ENCODE measurements at places on chromosomes 13 and 19.

- no peak for DNase-seq
These were observed 29.4 kb upstream of the PTPRS start for GRCh38 chr19:5369962-5370367.

DNA sequence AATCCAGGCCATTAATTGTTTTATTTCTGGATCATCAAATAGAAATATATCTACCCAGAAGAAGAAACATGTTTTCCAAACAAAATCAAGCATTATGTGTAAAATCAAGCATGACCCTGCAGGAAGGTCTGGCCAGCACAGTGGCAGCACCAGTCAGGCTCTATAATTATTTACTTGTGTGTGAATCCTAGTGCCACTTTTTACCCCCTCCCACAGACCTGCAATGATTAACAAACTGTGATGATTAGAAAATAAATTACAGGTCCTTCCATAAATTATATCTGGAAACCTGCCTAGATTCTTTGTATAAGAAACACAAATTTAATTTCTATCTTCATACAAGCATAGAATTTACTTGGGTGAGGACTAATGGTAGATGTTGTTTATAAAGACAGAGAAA is 186.1 kb downstream of the GPC6 start:
- DNase-seq: no peak

DNA sequence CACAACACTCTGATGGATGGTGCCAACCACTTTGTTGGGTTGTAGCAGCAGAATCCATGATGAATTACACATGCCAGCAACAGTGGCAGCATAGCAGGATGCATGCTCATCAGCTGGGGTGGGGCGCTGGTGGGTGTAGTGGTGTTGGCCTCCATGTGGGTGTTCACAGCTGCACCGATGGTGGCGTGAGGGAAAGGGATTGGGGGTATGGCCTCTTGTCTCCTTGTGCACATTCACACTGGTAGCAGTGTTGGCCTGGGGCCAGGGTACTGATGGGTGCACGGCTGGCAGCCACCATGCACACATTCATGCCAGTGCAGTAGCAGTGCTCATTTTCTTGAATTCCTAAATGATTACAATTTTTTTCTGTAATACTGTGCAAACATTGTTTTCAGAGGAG is 2748.8 kb upstream of the PCDH20 start:
- DNase-seq: no peak

DNA sequence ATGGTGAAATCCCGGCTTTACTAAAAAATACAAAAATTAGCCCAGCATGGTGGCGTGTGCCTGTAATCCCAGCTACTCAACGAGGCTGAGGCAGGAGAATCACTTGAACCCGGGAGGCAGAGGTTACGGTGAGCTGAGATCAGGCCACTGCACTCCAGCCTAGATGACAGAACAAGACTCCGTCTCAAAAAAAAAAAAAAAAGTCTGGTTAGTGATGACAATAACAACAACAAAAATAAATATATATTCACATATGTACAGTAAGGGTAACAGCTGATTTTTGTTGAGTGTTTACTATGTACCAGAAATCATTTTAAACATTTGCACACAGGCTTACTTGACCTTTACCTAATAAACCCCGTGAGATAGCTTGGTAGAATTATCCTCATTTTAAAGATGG is 23.0 kb downstream of the RRAS start:
- DNase-seq: no peak

DNA sequence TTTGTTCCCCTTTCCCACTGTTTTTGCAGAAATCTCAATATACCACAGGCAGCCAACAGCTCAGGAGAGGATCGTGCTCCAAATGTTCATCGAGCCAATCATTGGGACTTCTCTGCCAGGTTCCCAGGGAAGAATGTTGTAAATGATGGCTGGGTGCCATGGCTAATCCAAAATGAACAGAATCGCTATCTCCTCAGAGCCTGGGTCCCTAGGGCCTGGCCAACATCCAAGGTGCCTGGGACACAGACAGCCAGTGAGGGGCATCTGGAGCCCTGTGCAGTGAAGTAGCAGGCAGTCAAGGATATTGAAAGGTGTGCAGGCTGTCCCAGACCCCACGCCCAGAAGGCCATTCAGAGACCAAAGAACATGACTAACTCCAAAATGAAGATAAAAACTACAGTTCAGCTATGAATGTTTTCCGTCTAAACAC is 37.8 kb downstream of the BRD4 start:
- no peak for DNase-seq

DNA sequence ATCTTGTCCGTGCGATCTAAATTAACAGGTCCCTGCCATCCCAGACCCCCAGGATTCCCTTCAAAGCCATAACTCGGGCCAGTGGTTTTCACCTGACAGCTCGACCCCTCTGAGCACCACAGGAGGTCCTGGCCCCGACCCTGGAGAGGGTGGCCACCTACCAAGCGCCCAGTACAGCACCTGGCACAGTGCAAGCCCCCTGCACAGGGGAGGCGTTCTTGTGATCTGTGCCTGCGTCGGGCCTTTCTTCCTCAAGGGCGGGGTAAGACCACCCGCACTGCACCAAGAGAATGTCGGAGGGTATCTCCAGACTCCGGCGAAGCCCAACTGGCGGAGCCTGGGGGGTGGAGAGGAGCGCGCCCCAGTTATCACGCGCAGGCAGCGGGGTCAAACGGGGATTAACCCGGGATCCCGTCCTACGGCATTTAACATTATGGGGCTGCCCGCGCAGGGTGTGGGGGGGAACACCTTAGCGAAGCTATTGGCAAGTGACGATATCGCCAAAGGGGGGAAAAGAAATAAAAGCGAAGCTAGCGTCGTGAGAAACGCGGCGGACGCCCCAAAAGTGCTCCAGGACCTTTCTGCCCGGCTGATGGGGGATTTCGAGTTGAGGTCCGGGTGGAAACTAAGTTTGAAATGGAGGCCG is 1.3 kb upstream of the HNRNPL start:
- no peak for DNase-seq

DNA sequence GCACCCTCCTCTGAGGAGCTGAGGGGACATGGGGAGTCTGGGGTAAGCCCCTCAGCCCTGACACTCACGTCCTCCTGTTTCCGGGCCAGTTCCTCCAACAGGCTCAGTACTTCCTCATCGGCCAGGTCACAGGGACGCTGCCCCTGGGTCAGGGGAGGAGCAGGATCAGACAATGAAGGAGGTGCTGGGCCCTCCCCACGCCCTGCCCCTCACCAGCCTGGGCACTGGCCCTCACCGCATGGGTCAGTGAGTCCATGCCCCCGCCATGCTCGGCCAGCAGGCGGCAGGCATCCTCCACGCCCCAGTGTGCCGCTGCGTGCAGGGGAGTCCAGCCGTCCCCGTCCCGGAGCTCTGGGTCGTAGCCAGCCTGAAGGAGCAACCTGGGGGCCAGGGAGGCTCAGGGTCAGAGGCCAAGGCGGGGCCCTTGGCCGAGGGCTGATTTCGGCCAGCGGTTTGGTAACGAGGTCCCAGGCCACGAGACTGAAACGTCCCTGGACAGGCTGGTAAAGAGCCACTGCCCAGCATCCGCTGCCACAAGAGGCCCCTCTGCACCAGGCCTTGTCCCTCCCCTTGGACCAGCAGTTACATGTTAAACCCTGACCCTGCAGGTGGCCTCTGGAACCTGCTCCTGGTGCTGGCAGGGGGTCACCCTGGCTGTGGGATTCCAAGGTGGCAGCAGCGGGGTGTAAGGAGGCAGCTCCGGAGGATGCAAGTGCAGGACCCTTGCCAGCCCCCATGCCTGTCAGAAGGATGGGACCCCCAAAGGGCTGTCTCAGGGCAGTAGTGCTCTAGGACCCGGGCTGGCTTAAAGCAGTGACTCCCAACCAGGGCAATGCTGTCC is 18.5 kb downstream of the PPP1R12C start:
- no peak for DNase-seq

DNA sequence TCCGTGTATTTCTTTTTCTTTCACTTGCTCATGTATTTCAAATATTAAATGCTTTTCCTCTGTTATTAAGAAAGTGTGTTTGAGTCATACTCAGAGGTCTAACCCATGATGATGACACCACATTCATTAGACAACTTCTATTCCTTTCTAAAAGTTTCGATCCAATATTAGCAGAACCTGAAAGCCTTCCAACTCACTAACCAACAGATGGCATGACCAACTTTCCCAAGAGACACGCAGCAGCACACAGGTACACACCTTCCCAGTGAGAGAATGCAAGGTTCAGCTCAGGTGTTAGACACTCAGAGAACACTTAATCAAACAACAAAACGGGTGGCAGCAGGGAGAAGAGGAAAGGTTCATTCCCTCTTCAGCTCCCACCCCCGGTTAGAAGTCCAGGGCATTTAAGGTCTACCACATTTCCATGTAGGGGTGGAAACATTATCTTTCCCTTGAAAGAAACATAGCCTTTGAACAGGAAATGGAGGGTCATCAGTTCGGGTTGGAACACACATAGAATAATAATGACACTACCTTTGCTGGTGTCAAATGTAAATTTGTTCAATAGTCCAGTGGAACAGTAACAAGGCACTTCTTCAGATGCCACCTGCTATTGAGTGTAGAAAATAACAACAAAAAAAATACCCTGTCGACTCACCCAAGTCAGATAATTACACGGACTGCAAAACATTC is 404.2 kb downstream of the COG6 start:
- no peak for DNase-seq

Measured in stimulated activated CD8-positive, alpha-beta memory T cell treated with anti-CD3 and anti-CD28 coated beads, Interleukin-4, amount 100 ng/mL, for 1 hour (primary cell).